ENCODE measurements at places on chromosomes 6 and 20.

DNA sequence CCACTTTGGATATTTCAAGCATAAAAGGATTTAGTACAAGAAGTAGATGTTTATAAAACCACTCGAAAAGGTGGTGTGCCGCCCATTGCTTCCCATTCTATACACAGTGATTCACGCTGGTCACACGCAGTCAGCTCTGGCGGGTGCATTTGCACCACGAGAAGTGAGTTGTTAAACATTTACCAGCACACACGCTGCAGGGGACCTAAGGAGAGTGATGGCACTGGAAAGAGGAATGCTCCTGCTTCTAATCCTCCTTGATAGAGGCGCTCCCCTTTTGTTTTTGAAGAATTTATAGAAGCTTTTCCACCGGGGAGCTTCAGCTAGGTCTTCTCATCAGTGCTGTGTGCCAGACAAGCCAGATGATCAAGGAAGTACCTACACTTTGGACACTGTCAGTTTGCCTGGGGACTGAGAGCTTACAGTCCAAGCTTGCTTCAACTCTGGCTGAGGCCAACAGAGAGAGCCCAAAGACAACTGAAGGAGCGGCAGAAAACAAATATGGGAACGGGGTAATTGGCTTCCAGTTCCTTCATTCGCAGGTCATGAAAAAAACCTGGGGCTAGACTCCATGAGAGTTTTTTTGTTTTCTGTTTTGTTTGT lies 31.2 kb downstream of the MUC22 start:
- DNase-seq = no peak

- no peak for DNase-seq
Measured at GRCh38 chr20:19348582-19348981, 136.1 kb downstream of the SLC24A3 start.

GRCh38 chr6:112416866-112417265 lies 69.7 kb downstream of the RFPL4B start:
- peak; percentile 80 for DNase-seq

- no peak for DNase-seq
Measured at GRCh38 chr6:106490030-106490429, 129.5 kb downstream of the CRYBG1 start.

GRCh38 chr6:16660157-16660497 lies 101.1 kb downstream of the ATXN1 start:
- DNase-seq = no peak

DNA sequence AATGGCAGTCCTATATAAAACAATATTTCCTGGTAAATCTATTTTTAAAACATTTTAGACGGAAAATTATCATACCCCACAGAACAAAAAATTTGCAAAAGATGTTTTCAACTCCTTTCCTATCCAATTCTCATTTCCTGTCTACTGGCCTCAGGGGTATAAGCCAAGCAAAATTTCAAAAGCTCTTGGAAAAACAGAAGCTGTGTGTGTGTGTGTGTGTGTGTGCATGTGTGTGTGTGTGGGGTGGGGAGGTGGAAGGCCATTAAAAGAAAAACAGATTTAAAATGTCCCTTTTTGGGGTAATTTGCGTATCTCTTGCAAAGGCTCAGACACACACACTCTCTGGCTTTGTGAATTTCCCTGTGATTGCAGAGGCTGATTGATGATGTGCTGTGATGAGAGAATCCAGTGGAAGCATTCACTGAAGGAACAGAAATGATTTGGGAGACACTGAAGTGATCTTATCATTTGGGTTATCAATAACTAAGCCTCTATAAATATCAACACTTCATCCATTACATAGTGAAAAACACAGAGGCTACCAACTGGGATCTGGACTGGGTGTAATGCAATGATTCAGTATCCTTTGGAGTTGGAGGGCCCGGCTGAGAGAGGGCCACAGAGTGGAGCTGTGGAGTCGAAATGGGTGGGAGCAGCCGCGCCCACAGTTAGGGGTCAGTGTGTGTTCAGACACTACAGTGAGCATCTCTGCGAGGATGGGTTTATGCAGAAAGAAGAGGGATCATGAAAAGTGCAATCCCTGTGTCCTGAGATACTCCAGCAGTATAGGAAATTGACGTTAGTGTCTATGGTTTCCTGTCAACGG lies 106.8 kb upstream of the PREP start:
- no peak for DNase-seq

- no peak for DNase-seq
Measured at GRCh38 chr6:133814238-133814637, 74.7 kb upstream of the TCF21 start.

DNA sequence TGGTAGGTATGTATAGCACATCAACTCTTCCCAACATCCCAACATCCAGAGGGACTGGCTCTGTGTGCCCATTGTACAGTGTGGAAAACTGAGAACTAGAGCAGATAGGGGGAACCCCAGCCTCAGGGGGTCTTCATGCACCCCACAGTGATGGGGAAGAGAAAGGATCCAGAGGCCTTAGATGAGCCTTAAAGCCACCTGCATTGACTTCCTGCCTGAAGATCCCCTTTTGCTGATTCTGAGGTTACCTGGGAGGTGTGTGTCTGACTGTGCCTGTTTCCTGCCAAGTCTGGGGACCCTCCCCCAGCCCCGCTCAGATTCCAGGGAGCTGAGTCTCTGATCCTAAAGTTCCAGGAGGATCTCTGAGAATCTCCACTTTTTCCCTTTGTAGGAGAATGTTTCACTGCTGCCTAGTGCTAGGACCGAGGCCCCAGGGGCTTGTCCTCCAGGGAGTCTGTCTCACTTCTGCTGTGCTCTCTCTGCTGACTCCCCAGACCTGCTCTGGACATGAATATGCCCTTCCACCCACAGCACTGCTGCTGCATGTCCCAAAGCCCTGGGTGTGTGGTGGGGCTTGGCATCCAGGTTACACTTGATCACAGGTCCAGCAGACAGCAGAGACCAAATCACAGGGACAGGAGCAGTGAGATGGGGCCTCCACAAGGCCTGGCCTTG lies 12.8 kb upstream of the PGC start:
- DNase-seq = no peak

DNA sequence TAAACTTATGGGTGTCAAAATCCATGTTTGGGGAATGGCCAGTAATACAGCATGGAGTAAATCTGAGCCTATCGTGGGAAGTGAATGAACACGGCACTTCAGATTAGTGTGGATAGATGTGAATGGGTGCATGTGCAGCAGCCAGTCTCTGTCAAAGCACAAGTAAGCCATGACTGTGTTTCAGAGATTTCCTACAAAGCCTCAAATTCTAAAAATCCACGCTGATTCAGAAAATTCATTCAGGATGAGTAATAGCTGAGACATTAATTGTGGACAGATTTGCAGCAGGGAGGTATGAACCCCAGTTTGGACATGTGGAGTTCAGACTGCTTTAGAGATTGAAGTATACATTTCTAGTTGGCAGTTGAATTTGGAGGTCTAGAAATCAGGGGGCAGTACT lies 115.1 kb downstream of the QKI start:
- peak; percentile 84 for DNase-seq

DNA sequence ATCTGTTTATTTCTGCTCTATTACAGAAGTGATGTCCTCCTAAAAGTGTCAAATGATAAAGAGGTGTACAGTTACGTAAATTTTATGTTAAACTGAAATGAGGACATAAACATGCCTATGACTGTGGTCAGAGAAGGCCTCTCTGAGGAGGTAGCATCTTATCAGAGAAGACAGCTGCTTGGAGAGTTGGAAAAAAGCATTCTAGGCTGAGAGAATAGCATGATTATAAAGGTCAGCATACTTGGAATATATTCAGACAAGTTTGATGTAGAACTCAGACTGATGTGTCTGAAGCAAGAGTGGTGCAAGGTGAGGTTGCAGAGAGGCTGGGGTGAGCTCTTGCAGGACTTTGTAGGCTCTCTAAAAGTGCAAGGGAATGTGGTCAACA lies 3.1 kb upstream of the PCNA start:
- DNase-seq = no peak

- DNase-seq = peak; percentile 23
Measured at GRCh38 chr6:157669747-157670216, 153.3 kb upstream of the SNX9 start.

DNA sequence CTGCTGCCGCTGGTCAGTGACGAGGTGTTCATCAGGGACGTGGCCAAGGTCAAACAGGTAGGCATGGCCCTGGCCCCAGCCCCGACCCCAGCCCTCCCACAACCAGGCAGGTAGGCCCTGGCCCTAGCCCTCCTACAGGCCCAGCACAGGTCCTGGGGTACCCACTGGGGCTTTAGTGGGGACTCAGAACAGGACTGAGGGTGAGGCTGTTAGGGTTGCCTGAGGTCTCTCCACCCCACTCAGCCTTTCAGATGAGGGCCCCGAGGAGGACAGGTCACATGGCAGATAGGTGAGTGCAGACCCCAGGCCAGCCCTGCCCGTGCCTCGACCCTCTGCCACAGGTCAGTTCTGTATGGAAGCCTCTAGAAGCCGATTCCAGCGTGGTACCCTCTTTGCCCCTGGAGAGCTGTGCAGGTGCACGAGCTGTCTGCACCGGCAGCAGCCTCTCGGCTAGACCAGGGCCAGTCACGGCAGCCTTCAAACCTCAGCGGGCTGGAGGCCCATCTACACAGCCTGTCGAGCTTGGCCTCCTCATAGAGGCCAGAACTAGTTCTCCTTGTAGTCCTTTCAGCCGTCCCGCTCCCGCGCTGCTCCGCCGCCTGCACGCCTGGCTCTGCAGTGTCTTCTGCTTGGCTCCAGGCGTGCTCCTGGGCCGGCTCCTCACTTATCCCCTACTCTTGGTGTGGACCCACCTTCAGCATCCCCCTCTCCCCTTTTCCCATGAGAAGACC lies 35.5 kb downstream of the PYGB start:
- DNase-seq = no peak

- DNase-seq = no peak
Measured at GRCh38 chr6:89368107-89368506, 15.6 kb upstream of the UBE2J1 start.

GRCh38 chr6:124963416-124963785 lies 1.2 kb downstream of the RNF217 start:
- DNase-seq = no peak

DNA sequence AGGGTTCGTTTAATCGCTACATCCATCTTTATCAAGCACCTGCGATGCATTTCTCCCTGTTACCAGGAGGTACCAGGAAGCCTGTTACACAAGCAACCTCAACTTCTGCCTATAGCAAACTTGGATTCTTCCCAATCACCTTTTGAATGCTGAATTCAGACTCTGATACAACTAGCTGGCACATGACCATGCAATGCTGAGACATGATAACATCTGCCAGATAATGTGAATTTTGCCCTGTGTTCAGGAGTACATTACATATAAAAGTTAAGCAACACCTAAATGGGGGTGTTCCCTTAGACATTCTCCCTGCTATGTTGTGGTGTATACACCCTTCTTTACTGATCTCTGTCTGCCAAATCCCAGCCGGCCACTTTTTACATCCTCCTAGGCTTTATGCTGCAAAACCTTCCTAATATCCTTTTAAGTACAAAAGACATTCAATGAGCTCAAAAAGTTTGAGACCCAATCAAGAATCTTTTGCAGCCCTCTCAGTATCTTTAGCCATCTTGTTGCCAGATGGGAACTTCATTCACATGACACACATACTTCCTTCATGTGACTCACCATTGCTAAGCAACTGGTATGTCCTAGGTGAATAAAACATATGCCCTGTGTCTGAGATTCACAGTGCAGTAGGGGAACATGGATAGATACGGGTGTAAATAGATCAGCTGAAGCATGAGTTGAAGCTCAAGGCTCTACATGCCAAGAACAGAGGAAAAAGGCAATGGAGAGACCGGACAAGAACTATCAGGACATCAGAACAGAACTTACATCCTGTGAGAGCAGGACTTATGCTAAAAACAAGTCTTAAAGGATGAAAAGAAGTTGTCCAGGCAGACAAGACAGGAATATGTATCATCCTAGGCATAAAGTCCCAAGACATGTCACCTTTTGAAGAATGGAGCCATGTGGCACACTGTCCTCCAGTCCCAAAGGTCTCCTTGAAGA lies 84.3 kb downstream of the ZHX3 start:
- DNase-seq = peak; percentile 91

DNA sequence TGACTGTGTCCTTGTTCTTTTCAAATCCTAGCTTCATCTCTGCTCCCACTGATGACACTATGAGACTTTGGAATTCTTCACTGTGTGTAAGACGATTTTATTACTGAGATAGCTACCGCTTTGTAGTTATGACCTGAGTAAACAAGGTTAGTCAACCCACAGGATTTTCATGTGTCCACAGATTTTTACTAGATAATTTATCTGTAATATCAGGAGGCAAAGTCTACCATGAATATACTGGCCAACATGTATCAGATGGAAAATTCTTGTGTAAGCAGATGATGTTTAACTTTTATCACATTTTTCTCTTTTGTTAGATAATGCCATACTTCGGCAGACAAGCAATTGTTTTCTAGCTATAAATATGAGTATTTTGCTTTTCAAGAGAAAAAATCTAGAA lies 119.8 kb downstream of the SGK1 start:
- DNase-seq = no peak

GRCh38 chr20:58433759-58434158 lies 44.7 kb downstream of the VAPB start:
- DNase-seq = peak; percentile 30

DNA sequence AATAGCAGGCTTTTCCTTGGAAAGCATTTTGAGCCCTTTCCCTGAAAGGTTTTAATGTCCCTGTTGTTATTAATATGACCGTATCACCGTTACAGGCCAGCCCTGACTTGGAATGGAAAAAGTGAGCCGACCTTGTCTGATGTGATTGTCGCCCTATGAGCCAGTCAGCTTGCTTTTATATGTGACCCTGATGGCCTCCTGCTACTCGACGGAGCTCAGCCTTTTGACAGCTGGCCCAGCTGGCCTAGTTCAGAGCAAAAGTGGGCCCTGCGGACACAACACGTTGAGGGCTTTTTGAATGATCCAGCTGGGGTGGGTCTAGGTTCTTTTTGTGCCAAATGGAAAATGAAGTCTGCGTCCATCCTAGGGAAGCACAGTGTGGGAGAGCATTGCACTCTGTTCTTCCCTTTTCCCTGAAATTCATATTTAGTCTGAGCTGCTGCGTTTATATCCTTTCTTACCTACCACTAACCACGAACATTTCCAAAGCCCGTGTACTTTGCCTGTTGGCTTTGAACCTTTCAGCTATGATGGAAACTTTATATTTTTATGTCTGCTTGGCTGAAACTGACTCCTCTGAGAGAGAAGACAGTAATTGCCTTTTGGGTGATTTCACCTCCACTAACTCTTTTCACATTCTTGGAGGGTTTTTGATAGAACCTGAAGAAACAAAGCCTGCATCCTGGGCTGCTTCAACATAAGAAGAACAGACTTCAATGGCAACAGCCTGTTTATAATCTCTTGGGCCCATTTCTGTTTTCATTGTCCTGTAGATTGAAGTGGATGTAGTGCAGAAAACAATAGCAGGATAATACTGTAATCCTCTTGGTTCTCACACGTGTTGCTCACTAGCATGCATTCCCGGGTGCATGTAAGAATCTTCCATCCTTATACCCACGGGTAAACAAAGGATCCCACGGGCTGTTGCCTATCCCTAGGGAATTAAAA lies 121.8 kb upstream of the HDGFL1 start:
- no peak for DNase-seq

Measured in fibroblast of skin of left biceps (primary cell).